ENCODE measurements at places on chromosomes 13 and 19. TPM values are rescaled to one million over a fixed set of nuclear protein-coding genes. Genes with fewer than 3 reads are reported as not detected.

The LMTK3 gene
- 7.1 TPM for total RNA-seq

The KBTBD6 gene
- total RNA-seq, result 5.7 TPM

The DNAAF3 gene
- total RNA-seq, result 1.5 TPM

The PCDH17 gene
- 65.4 TPM for total RNA-seq

The SH2D3A gene
- 26.0 TPM for total RNA-seq

The KLK11 gene
- total RNA-seq, result 10.8 TPM

The SGCG gene
- total RNA-seq, result 4.6 TPM

The ERFL gene
- 0.43 TPM for total RNA-seq

The CYP2F1 gene
- not detected for total RNA-seq

The VWA8 gene
- 20.6 TPM for total RNA-seq

The FFAR2 gene
- total RNA-seq, result 2.6 TPM

The KLK15 gene
- total RNA-seq, result not detected

The SIGLEC9 gene
- 14.5 TPM for total RNA-seq

The NTF4 gene
- 2.7 TPM for total RNA-seq

The KIR2DL1 gene
- 0.58 TPM for total RNA-seq

The ZNF667 gene
- total RNA-seq, result 2.8 TPM

The RFPL4A gene
- not detected for total RNA-seq

The SHC2 gene
- total RNA-seq, result 37.8 TPM

The RHPN2 gene
- 9.7 TPM for total RNA-seq

The GJB6 gene
- total RNA-seq, result not detected

The ZNF44 gene
- total RNA-seq, result 12.6 TPM
